Stimulated activated CD8-positive, alpha-beta memory T cell treated with anti-CD3 and anti-CD28 coated beads, Interleukin-15, amount 100 ng/mL, for 4 hours (primary cell): ENCODE measurements at places on chromosomes 2 and 18.

- DNase-seq, result no peak
These were observed 218.9 kb downstream of the BCL2 start for GRCh38 chr18:63100630-63101055.

DNA sequence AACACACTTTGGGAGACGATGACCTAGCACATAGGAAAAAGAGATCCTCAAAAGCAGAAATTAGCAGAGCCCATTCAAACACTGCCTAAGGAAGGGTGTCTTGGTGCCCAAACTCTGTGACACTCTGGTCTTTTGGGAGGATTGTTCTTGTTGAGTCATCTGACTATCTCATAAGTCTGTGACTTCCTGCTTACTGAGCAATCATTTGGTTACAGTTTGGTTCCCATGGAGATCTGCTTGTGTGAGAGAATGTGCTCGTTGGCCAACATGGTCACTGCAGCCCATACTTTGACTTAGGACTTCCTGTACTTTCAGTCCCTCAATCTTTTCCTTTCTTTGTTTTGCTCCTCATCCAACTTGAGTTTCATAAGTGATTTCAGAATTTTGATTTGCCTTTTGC lies 602.9 kb downstream of the NYAP2 start:
- DNase-seq, result no peak

DNA sequence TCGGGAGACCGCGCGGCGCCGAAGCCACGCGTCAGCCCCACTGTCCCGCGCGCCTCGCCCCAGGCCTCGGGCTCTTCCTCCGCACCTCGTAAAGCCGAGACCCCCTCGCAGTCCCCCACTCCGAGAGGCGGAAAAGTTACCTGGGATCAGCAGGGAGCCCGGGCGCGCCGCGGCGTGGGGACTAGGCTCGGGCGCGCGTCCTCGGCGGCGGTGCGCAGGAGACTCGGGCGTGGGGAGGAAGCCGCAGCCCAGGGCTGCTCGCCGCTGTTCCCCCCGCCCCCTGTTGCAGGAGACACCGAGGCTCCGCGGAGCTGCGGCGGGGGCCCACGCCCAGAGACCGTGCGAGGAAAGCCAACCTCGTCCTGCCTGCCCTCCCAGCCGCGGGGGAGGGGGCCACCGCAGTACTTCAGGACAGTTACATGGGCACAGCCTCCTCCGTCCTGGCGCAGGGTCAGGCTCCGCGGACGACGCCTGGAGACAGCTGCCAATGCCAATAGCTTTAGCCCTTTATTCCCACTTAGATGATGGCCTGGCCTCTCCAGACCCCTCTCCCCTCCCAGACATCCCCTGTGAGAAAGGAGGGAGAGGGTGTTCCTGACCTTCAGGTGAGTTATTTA lies at the start of gene EPB41L3:
EPB41L3 (minus strand) TSS at position 225 of the 617 bp plus-strand sequence. CDS start 54,814 bp downstream, outside the sequence.
- DNase-seq, result no peak

- DNase-seq, result no peak
These were observed 240.1 kb upstream of the NXPH2 start for GRCh38 chr2:139020287-139020686.

- no peak for DNase-seq
These were observed 977.4 kb downstream of the TMEM182 start for GRCh38 chr2:103739186-103739585.

DNA sequence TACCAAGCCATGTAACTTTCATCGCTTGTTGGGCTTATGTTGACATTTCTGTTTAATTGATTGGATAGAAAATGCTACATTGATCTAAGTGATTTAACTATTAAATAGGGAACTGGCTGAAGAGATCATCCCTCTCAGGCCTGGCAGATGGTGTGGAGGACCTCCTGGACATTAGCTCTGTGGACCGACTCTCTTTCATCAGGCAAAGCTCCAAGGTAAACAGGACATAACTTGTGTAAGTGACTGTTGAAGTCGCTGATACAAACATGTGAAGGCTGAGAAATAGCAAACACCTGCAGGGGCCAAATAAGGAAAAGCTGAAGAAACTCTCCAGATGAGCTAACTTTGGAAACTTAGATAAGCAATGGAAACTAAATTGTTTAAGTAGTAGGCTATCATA lies 68.8 kb downstream of the UNC80 start:
- no peak for DNase-seq

- no peak for DNase-seq
These were observed 718.8 kb upstream of the PKDCC start for GRCh38 chr2:41329040-41329439.

DNA sequence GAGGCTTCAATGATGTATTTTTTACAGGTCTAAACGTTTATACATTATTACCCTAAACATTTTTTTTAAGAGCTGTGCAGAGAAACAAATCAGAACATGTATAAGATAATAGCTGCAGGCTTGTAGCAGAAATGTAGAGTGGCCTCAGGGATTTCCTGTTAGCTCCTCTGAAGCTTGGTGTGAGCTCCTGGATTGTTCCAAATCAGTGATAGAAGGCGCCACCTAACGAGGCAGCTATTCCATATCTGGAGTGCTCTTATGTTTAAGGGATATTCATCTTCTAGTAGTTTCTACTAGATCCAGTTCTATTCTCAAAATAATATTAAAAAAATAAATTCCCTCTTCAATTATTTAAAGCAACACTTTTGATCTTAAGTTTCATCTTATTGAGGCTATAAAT lies 93.1 kb downstream of the LRP1B start:
- no peak for DNase-seq

DNA sequence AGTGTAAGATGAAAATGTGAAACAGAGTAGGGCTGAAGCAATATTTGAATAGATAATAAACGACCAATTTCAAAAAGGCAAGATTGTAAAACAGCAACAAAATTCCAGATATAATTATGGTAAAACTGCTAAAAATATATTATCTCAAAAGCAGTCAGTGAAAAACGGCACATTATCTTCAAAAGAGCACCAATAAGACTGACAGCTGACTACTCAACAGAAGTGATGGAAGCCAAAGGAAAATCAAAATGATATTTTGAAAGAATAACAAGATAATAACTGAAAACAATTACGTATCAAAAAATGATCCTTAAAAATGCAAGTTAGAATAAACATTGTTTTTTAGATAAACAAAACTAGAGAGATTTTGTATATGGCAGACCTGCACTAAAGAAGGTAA lies 920.6 kb upstream of the FAM98A start:
- DNase-seq, result no peak

- DNase-seq, result no peak
These were observed 29.3 kb downstream of the PELI1 start for GRCh38 chr2:64114912-64115277.

DNA sequence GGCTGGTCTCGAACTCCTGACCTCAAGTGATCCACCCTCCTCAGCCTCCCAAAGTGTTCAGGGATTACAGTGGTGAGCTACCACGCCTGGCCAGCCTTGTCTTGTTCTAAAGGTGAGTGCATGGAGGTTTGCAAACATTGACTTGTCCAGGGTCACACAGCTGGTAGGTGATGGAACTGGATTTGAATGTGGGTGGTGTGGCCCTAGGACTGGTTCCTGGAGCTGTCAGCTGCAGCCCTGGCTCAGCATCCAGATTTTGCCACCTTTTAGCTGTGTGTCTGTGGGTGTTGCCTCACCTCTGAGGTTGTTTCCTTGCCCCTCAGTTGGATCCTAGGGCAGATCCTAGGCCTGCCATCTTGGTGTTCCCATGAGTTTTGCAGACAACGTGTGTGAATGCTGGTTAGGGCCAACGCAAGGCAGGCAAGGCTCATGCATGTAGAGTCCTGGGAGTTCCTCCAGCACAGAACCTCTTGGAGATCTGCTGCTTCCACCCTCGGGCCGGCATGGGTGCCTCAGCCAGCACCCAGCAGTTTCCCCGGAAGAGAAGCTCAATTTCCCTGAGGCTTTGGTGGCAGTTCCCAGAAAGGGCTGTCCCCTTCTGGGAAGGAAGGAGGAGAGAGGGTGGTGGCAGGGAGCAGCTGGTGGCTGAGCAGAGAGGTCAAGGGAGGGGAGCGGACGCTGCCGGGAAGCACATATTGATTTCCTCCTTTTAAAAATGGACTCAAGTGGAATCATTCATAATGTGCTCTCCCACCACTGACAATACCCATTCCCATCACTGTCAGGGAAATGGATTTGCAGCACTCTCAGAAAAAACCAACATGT lies 127.6 kb upstream of the HS6ST1 start:
- DNase-seq, result no peak

DNA sequence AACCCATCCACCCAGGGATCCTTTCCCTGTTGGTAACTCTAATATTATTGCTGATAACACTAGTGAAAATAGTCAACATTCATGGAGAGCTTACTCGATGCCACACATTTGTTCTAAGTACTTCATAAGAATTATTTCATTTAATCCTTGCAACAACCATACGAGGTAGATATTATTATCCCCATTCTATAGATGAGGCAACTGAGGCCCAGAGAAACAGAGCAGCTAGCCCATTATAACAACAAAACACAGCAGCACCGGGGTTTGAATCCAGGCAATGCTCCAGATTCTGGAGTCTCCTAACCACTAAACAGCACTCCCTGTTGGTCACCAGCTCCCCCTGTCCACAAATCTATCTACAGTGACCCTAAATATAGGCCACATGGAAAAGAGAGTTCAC lies 90.4 kb upstream of the PKDCC start:
- no peak for DNase-seq

- DNase-seq, result no peak
These were observed 41.1 kb downstream of the CDCA7 start for GRCh38 chr2:173395567-173396351.

DNA sequence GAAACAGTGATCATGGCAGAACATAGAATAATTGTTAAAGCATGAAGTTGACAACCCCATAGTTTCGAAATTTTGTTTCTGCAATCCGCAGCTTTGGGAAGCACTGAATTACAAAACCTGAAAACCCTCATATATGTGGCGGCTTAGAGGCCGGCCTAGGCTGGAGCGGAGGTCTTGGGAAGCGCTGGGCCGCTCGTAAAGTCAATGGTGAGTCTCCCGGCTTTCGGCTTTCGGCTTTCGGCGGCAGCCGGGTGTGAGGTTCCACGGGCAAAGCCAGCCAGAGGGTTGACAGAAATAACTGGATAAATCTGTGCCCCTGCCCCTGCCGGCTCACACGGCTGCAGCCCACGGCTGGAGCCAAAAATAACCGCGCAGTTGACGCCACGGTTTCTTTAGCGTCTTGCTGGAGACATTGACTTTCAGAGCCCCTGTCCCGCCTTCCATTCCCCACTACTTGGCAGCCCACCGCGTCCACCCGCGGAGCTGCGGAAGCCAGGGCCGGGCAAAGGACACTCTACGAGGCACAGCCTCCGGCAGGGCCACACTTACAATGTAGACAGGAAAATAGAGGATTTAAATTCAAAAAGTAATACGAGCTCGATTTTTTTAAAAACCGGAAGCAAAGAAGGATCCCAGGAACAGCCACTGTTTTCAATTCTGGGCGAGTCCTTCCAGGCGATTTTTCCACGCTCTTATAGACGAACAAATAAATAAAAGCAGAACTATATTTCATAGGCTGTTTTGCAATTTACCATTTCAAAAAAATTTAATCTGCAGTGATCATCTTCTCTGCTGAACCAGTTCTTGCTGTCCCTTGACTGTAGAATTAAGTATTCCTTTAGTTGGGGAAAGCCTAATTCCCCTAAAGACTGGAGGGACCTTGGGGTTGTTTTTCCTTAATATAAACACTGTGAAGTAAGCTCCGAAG lies 28.3 kb upstream of the ATP6V1B1 start:
- DNase-seq, result no peak

DNA sequence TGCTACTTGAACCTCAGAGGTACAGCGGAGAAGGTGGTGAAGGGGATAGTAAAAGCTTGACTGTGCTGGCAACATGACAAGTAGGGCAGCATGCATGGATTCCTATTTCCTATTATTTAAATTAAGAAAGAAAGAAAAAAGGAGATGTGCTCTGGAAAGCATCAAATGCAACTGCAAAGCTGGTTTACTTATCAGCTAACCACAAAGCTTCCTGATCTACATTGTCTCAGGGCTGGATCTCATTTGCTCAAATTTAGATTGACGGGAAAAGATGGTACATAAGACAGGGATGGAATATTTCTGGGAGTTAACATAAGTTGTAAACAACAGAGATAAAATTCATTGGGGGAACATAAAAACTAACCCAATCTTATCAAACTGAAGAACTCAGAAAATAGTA lies 178.0 kb downstream of the RIT2 start:
- no peak for DNase-seq

GRCh38 chr2:151922845-151923666 lies 94.8 kb upstream of the ARL5A start:
- no peak for DNase-seq

- no peak for DNase-seq
These were observed 1533.0 kb downstream of the LRP1B start for GRCh38 chr2:140597836-140598235.

DNA sequence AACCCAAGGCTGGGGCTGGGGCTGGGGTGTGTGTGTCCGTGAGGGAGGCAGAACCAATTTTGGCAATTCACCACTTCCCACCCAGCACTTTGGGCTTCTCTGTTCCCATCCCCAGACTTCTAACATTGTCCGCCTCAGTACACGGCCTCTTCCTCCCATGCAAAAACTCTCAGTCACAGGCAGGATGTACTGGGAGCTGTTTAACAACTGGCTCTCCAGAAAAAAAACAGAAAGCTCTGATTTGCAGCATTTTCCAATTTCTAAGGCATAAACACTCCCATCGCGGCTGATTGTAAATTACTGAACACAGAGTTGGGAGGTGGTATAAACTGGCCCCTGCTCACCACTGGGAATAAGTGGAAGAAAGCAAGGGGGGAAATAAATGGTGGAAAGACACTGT lies 73.1 kb upstream of the MAP4K3 start:
- DNase-seq, result no peak

DNA sequence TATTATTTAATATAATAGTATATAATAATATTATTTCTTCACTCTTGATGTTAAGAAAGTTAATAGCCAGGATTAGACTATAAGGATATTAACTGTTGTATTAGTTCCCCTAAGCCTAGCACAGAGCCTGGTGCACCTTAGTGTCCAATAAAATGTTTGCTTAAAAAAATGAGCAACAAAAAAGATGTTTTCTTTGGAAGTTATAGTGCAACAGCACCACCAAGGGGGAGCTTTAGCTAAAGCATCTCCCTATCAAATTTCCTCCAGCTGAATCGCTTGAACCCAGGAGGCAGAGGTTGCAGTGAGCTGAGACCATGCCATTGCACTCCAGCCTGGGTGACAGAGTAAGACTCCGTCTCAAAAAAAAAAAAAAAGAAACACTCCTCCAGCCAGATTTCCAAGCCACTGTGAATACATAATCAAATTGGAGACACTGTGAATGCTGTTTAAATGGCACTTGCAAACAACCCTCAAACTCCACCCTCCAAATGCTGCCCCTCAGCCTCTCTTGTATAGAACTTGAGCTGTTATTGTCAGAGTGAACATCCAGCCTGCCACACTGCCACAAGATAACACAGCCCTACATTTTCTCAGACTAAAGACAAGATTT lies 221.9 kb downstream of the DYM start:
- no peak for DNase-seq

- no peak for DNase-seq
These were observed 49.9 kb upstream of the DAPL1 start for GRCh38 chr2:158745067-158745865.

- no peak for DNase-seq
These were observed 68.3 kb upstream of the MRPS9 start for GRCh38 chr2:104969564-104969963.

DNA sequence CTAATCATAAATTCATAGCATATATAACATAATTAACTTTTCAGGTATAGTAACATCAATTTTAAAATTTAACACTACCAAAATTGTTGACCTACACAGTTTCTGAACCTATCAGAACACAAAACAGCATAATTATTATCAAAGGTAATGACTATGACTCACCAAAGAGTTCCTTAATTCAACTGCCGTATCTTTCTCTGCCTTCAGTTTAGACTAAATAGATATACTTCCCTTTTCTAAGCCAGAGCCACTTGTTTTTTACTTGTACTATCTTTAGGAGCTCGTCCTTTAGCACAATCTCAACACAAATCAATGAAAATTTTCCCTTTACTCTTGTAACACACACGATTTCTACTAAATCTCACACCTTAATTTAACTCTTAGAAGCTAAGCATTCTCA lies 54.4 kb downstream of the CCDC88A start:
- DNase-seq, result no peak
